H9 (cell line): ENCODE measurements at places on chromosomes 16 and 17.

DNA sequence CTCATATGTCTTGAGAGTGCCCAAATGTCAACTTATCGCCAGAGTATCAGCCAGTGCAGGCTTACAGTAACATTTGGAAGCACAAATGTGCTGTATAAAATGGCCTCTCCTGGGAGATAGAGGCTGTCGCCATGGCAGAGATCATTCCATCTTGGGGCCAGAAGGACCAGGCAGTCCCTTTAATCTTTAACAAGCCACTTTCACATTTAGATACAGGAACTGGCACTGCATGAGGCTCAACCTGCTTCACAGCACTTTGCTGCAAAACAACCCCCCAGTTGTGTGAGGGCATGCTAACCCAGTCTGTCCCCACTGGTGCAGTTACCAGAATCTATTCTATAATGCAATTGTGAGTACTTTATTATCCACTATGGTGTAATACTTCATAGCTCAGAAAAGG is 4.7 kb upstream of the RFFL start:
- DNase-seq = no peak

DNA sequence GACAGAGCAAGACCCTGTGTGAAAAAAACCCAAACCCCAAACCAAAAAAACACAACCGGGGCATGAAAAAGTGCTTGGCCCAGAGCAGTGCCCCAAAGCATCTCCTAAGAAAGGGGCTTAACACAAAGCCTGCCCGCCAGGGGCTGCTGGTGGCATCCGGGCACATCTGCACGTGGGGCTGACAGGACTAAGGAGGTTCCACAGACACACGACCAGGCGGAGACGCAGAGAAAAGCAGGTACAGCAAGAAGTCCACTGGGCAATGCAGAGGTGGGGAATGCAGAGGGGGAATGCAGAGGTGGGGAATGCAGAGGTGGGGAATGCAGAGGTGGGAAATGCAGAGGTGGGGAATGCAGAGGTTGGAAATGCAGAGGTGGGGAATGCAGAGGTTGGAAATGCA is 109.2 kb downstream of the ZNF778 start:
- no peak for DNase-seq

DNA sequence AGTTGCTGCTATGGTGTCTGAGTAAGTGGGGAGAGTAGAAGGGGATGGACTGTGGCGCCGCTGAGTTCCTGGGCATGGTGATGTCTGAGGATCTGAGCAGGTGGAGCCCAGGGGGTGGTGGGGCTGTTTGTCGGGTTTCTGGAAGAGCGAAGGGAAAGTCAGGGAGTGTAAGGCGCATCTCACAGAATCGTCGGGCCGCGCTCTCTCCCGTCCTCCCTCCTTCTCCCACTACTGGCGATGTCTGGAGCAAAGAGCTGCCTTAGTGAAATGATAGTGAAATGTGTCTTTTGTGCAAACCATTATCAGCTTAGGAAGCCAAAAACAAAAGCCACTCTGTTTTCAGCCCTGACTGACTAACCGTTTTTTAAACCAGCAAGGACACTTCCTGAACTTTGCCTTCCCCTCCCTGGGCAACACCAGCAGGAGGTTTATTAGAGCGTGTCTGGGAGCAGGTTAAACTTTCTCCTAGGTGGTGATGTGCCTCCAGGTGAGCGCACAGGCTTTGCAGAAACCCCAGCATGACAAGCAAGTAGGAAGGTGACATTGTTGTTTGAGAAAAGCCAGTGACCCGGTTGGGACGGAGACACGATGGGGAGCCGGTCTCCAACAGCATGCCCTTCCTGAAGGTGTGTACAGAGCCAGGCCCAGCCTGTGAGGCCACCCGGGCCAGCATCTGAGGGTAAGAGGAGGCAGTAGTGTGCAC is 49.1 kb downstream of the RAB11FIP3 start:
- DNase-seq = no peak

- no peak for DNase-seq
These were observed 30.4 kb downstream of the CCDC182 start for GRCh38 chr17:57714665-57715180.

DNA sequence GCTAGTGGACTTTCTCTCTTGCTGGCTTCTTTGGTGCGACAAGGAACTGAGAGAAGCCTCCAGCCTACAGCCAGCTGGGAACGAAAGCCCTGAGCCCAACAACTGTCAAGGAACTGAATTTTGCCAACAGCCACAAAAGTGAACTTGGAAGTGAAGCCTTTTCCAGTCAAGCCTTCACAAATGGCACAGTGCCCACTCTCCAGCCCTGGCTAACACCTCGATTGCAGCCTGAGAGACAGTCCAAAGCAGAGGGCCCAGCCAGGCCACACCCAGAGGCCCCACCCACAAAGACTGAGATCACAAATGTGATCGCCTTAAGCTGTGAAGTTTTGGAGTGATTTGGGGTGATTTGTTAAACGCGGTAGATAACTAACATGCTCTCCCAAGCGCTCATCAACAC is 244.6 kb upstream of the SDK2 start:
- DNase-seq = no peak
